ENCODE measurements at places on chromosomes 6 and 20. TPM values are rescaled to one million over a fixed set of nuclear protein-coding genes. Genes with fewer than 3 reads are reported as not detected.

Gene FAM184A
- 4.4 TPM for total RNA-seq

Gene TCP11
- total RNA-seq, result 1.7 TPM

DNA sequence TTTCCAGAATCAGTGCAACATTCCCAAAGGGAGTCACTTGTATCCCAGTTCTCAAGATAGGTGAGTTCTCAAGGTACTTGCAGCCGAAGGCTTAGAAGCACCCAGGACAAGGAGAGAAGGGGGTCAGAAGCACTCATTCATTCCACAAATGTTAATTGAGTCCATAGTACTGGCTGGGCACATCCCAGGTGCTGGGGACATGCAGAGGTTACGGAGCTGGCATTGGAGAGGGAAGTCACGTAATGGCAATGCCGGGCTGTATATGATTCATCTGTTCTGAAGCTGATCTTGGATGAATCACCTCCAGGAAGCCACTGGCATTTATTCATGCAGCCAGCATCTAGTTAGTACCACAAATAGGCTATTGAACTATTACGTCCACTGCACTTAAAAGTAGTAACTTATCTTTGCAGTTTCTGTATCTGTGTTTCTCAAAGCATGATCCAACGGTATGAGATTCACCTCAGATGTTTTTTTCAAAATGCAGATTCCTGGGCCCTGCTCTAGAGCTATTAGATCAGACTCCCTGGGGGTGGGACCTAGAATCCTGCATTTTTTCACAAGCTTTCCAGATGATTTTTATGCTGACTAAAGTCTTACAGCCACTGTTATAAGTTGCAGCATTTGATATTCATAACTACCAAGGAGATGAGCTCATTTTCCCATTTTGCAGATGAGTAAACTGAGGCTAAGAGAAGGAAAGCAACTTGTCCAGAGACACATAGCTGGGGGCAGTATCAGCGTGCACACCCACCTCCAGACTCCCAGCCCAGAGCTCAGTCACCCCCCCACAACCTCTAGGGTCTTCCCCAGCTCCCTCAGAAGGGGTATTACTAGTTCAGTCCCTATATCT is 44.1 kb upstream of the ID1 start:
- DNase-seq, result peak; percentile 96

GRCh38 chr6:227074-227782 is 65.1 kb upstream of the DUSP22 start:
- no peak for DNase-seq

Gene ULBP1
- 0.86 TPM for total RNA-seq

DNA sequence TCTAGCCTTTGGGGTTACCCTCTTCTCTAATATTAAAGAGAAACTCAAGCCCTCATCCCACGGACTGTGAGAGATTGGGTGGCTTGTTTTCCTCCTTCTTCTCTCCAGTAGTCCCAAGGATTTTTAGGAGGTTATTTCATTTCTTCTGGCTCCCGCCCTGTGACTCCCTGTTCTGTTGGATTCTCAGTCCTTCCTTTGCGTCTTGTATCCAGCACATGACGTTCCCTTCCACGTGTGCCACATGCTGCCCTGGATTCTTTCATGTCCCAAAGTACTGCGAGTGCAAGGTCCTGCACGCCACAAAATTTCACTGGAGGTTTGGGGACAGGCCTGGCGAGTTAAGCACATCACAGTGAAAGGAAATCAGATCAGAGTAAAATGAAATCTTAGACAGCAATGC is 213.4 kb downstream of the PACRG start:
- DNase-seq, result no peak

GRCh38 chr20:8777911-8778310 is 291.0 kb upstream of the PLCB4 start:
- DNase-seq, result no peak

DNA sequence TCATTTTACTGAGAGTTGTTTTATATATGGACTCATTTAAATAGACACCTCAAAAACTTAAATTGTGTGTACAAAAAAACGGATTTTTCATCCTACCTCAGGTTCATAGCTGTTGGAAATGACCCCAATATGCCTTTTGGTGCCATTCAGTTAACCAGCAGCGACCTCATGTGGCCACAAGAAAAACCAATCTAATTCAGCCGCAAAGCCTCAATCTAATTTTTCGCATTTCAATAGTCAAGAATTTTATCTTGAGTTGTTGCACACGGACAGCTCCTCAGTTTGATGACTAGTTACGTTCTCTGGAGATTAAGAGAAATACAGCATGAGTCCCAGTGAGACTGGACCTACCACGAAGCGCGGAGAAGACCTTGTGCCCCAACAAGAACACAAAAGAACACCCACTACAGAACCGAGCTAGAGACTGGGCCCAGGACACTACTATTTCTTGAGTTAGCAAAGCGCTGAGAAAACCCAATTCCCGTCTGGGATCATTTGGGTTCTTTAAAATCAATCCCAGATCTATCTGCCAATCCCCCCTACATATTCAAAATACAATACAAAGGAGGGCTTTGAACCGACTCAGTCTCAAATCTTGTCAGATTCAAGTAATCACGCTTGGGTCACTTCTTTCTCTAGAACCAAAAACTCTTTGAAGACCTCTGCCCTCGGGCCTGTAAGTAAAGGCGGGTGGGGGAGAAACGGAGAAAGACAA is 1.1 kb downstream of the TCP11 start:
- peak; percentile 74 for DNase-seq

- DNase-seq, result no peak
Measured at GRCh38 chr6:108359901-108360882, 65.3 kb downstream of the AFG1L start.

DNA sequence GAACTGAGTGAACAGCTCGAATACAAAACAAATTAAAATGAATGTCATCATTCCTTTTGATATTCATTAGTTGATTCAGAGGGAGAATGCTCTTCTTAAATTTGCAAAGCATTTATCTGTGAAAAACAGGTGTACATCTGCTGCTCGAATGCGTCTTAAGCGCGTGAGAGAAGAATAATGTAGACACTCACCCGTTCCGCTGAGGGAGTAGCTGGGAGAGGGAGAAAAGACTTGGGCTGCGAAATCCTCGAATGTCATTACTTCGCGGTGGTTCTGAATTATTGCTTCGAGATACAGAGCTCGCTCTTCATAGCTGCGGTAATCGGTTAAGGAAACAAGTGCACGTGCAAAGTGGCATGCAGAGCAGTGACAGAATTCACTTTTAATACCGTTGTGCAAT is 43.9 kb downstream of the INSM1 start:
- no peak for DNase-seq

DNA sequence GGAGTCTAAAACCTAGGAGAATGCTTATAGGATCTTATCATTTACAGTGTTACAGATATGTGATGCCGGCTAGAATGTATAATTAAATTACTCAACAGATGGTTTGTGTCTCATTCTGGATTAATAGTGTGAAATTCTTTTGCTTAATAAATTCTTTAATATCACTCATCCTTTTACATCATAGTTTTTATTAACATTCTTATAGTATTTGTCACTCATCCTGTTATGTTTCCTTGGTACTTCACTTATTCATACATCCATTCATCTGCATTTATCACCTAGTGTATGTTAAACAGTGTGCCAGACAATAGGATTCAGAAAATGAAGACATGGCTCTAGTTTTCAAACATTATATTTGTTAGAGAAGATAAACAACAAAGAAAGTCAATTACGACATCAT is 468.7 kb downstream of the FRK start:
- DNase-seq, result peak; percentile 6

Gene GPSM3
- total RNA-seq, result 7.1 TPM

GRCh38 chr6:3308106-3308505 is 49.4 kb downstream of the PSMG4 start:
- DNase-seq, result no peak

GRCh38 chr20:59972037-59972801 is 14.0 kb downstream of the CDH26 start:
- peak; percentile 89 for DNase-seq

DNA sequence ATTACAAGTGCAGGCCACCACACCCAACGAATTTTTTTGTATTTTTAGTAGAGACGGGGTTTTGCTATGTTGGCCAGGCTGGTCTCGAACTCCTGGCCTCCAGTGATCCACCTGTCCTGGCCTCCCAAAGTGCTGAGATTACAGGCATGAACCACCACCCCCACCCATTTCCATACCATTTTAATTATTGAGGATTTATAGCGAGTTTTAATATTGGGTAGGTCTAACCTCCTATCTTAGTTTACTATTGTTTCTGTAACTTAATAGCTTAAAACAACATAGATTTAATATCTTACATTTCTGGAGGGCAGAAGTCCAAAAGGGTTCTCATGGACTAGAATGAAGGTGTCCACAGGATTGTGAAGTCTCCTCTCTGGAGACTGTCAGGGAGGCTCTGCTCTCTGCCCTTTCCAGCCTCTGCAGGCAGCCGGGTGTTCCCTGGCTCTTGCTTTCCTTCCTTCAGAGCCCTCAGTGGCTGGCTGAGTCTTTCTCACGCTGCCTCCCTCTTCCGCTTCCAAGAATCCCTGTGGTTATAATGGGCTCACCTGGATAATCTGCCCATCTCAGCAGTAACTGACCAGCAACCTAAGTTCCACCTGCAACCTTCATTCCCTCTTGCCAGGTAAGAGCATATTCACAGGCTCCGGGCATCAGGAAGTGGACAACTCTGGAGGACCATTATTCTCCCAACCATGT is 18.6 kb upstream of the BCAS4 start:
- no peak for DNase-seq

- peak; percentile 61 for DNase-seq
Measured at GRCh38 chr6:116217069-116217468, 36.8 kb downstream of the TSPYL4 start.

Gene OR2B6
- total RNA-seq, result not detected

Gene RAET1E
- total RNA-seq, result 1.7 TPM

- no peak for DNase-seq
Measured at GRCh38 chr6:50714487-50715379, 1.4 kb downstream of the TFAP2D start.

GRCh38 chr6:95248499-95248898 is 328.8 kb upstream of the MANEA start:
- no peak for DNase-seq

GRCh38 chr6:41637194-41638001 is 870 bp upstream of the MDFI start:
- peak; percentile 66 for DNase-seq

DNA sequence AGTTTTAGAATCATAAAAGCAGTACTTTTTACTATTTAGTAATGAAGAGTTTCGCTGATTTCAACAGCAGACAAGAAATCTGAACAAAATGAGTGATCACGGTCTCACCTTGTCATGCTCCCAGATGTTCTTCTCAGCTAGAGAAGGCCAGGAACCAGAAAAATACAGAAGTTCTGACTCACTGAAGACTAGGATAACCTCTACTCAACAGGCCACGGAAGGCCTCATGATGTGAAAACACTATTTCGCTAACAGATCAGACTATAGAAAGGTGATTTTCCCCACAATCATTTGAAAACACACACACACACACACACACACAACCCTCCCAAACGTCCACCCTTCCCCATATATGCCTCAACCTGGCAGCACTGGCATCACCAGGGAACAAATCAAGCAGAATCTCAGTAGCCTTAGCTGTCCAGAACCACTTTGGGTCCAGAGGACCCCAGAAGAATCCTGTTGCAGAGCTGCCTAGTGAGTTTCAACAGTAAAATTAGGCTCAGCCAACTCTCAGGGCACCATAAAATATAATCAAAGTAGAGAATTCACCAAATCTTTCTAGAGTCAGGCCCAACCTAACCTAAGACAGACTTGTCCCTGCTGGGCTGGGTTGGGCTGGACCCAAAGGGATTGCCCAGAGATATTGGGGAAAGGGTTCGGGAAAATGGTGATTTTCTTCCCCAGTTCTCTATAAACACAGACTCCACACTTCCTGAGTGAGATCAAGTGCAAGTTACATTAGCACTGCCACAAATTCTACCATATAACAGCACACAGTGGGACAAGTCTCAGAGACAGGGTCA is 7.9 kb downstream of the EXOC2 start:
- no peak for DNase-seq

DNA sequence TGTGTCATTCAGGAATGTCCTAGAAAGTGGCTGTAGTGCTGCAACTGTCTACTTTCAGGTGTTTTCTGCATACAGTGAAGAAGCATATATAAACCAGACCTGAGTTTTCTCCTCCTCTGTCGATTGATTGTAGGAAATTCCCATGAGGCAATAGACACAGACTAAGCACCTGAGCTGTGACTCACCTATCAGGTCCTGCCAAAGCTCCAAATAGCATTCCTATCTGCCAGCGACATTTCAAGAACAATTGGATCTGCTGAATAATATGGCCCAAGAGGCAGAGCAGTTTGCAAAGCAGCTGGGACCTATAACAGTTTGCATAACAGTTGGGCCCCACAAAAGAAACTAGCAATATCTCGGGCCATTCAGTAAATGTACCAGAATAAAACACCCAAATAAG is 360.4 kb downstream of the HAO1 start:
- DNase-seq, result peak; percentile 53

DNA sequence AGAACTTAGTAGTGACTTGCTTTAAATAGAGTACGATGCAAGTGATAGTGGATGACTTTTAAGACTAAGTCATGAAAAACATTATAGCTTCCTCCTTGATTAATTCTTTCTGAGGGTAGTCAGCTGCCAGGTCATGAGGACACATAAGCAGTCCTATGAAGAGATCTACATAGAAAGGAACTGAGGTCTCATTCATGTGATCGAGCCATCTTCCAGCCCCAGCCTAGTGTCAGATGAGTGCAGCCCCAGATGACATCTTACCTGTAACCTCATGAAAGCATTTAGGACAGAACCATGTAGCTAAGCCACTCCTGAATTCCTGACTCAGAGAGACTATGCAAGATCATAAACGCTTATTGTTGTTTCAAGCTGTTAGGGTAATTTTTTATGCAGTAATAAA is 67.7 kb downstream of the AK9 start:
- no peak for DNase-seq

DNA sequence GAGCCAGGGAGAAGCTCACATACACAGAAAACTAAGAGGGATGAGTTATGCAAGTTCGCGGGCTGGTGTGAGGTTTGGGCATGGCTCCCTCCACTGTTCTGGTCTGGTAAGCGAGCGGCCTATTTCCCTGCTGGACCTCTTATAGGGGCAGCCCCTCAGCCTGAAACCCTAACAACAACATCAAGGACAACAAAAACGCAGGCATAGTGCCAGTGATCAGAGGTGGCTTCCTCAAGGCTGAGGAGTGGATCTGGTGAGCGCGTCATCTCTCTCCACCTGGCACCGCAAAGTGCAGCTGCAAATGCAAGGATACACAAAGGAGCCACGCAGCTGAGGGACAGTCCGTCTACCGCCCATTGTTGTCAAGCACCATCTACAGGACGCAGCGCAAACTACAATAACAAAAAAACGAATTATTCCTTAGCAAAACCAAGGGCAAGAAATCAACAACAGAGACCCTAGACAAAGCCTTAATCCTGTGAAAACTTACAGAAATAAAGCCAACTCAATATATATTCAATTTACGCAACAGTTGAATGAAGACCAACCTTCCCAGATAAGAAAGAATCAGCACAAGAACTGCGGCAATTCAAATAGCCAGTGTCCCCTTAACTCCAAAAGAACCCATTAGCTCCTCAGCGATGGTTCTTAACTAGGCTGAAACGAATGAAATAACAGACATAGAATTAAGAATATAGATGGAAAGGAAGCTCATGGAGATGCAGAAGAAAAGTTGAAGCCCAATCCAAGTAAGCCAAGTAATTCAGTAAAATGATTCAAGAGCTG is 9.2 kb upstream of the DEFB110 start:
- peak; percentile 64 for DNase-seq

Gene LBP
- total RNA-seq, result not detected

GRCh38 chr6:157235600-157236039 is 87.7 kb downstream of the TMEM242 start:
- DNase-seq, result no peak

GRCh38 chr6:27582928-27583725 is 110.2 kb upstream of the ZNF184 start:
- DNase-seq, result peak; percentile 86

GRCh38 chr6:20286968-20287565 is 74.8 kb upstream of the MBOAT1 start:
- peak; percentile 72 for DNase-seq

- no peak for DNase-seq
Measured at GRCh38 chr20:34951252-34951651, 4.4 kb downstream of the GSS start.

All from PC-3 (cell line).